ENCODE measurements at places on chromosomes 6 and 20. TPM values are rescaled to one million over a fixed set of nuclear protein-coding genes. Genes with fewer than 3 reads are reported as not detected.

DNA sequence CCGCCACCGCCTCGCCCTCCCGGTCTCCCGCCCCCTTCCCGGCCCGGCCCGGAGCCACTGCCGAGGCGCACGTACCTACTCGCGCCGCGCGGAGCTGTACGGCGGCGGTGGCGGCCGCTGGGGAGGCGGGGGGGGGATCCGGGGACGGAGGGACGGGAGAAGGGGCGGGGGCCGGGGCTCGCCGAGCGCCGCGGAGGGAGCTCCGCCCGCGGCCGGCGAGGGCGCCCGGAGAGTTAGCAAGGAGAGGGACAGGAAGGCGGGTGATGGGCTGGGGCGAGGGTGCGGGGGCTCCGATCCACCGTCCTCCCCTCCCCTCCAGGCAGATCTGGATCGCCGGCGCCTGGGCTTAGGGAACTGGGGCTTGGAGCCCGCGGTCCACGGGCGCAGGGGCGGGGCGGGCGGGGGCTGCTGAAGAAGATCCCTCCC is 548 bp upstream of the TMEM74B start:
- DNase-seq: no peak

Gene IRAK1BP1
- 5.3 TPM for total RNA-seq

DNA sequence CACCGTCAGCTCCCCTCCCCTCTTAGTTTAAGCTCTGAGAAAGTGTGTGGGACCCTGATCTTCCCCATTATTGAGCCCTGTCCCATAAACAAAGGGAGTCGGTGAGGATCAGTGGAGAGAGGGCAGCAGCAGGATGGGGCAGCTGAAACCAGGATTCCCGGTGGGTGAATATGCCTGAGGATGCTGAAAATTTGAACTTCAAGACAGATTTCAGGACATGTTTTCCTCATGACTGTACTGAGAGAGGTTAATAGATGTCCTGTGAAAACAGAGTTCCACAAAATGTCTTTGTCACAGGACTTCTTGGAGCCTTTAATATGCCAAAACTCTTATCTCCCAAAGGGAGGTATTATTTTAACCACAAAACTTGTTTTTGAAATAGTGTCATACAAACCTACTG is 53.5 kb upstream of the SLC22A16 start:
- DNase-seq: peak; percentile 40

DNA sequence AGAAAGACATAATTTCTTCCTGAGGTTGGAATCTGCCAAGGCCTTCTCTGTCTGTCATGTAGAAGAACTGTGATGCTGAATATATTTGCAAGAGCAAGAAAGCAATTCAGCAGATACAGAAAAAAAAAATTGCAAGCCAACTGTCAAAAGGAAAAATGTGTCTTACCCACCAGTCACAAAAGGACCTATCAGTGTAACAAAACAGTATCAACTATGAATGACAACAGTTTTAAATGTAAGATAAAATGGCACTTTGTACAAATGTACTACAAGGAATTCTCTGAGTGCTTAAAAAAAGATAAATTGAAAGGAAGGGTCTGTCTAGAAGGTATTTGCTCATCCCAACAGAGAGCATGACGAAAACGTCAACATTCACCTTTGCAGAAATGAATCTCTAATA is 185.3 kb upstream of the TFAP2D start:
- no peak for DNase-seq

GRCh38 chr6:3405182-3405518 is 51.7 kb downstream of the SLC22A23 start:
- no peak for DNase-seq

- peak; percentile 54 for DNase-seq
These were observed 243.1 kb downstream of the ESR1 start for GRCh38 chr6:152050451-152051195.

Gene ADISSP
- total RNA-seq: 52.7 TPM

Gene ZNF334
- total RNA-seq: not detected
